ENCODE measurements at places on chromosomes 6 and 20. TPM values are rescaled to one million over a fixed set of nuclear protein-coding genes. Genes with fewer than 3 reads are reported as not detected.
A peak's percentile ranks its signal among the peaks of the same experiment; 100 is the strongest.

- peaks cover 33% of the 10 kb centered on the region for H3K4me1 ChIP-seq
- H3K27me3 ChIP-seq: peaks cover 2% of the 10 kb centered on the region
- H3K4me3 ChIP-seq: no peak overlapping the region
- H3K36me3 ChIP-seq: no peaks in the 10 kb centered on the region
These were observed 107.3 kb downstream of the SLX4IP start for GRCh38 chr20:10542442-10542841.

DNA sequence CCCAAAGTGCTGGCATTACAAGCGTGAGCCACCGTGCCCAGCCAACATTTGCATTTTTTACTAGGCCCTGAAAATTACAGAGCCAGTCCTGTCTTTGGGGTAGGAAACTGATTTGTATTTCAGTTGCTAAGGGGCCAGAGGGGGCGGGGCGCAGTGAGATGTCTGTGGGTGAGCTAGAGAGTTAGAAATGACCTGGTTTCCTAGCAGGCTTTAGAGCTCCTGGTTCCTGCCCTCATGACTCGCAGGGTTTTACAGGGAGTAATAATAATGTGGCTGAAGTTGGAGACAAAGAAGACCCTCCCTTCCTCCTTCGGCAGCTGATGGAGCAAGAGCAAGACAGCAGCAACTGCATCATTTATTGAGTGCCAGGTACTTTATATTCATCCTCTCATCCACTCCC is 131.5 kb downstream of the TFAP2C start:
- DNase-seq: no peak
- no peak overlapping the region for H3K27ac ChIP-seq
- no peaks in the 10 kb centered on the region for H3K36me3 ChIP-seq

DNA sequence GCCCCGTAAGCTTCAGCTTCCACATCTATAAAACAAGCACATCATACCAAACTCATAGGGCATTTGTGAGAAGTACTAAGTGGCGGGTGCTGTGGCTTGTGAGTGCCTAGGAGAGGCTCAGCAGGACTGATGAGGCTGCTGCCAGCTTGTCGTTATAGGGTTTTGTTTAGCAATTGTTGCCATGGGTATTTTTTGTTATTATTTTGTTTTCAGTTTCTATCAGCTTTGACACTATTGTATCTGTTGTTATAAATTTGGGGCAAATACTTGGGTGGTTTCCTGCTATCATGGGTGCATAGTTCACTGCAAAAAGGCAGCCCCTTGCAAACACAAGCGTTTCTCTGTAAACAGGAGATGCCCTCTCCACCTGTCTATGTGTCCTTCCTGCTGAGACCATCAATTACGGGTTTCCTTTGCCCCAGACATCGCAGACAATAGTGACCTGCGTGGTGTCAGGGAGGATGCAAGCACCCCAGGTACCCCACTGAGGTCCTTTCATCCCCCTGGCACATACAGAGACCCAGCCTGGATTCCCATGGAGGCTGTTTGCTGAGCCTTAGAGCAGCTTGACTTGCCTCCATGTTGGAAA is 3.1 kb upstream of the CCDC167 start:
- H3K4me3 ChIP-seq: peak overlapping the region; percentile 71
- H3K4me1 ChIP-seq: peaks cover 70% of the 10 kb centered on the region
- peak; percentile 89 for DNase-seq
- H3K27ac ChIP-seq: peak overlapping the region; percentile 100

GRCh38 chr6:44679438-44680201 is 292.1 kb downstream of the CDC5L start:
- H3K27me3 ChIP-seq: peaks cover 3% of the 10 kb centered on the region
- H3K36me3 ChIP-seq: no peaks in the 10 kb centered on the region
- no peak for DNase-seq
- H3K4me3 ChIP-seq: no peak overlapping the region

GRCh38 chr6:111759331-111759835 is 113.9 kb downstream of the FYN start:
- H3K27me3 ChIP-seq: peaks cover 60% of the 10 kb centered on the region
- H3K4me3 ChIP-seq: peak overlapping the region; percentile 87
- peaks cover 100% of the 10 kb centered on the region for H3K4me1 ChIP-seq
- peaks cover 29% of the 10 kb centered on the region for H3K36me3 ChIP-seq
- H3K27ac ChIP-seq: peak overlapping the region; percentile 100
- no peak for DNase-seq

DNA sequence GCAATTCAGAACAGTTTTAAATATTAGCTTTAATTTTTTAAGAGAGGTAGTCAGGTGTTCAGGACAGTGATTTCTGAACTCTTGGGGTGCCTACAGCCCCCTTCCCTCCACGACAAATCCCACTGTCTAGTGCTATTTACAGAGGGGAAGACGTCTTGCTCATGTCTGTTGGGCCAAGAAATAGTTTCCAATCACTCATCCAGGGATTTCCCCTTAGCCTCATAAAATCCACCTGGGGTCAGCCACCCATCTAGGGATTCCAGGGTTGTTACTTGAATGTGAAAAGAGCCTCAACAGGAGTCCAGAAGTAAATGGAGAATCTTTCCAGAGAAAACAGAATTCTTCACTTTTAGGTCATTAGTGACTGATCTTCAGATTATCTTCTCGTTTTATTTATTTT is 37.0 kb downstream of the BICRAL start:
- DNase-seq: no peak
- no peak overlapping the region for H3K4me3 ChIP-seq
- H3K36me3 ChIP-seq: peaks cover 3% of the 10 kb centered on the region
- peaks cover 38% of the 10 kb centered on the region for H3K4me1 ChIP-seq
- no peaks in the 10 kb centered on the region for H3K27me3 ChIP-seq

DNA sequence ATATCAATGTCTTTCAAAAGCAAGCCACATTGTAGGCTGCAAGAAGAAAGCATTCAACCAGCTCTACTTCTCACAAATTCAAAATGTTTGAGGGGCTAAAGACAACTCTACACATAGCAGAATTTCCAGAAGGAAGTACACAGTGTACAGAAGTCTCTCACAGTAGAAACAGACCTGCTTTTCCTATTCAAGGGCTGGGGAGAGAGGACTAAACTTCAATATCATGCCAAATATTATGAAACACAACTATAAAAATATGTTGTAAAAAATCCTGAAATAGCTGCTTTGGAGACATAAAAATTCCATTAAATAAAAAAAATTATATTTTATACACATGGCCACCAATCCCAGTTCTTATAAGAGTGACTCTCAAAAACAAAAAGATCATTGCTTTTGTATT is 70.8 kb upstream of the IPCEF1 start:
- DNase-seq: no peak
- no peaks in the 10 kb centered on the region for H3K4me1 ChIP-seq
- H3K36me3 ChIP-seq: no peaks in the 10 kb centered on the region
- no peak overlapping the region for H3K4me3 ChIP-seq

- no peak overlapping the region for H3K27ac ChIP-seq
- DNase-seq: no peak
- no peak overlapping the region for H3K4me3 ChIP-seq
These were observed 52.0 kb downstream of the GRIK2 start for GRCh38 chr6:101445527-101445926.

- H3K4me1 ChIP-seq: no peaks in the 10 kb centered on the region
- H3K4me3 ChIP-seq: no peak overlapping the region
- DNase-seq: no peak
- no peaks in the 10 kb centered on the region for H3K36me3 ChIP-seq
- H3K27ac ChIP-seq: no peak overlapping the region
These were observed 252.7 kb downstream of the BMP7 start for GRCh38 chr20:57013741-57014140.

HLA-DRB1 gene
- polyA plus RNA-seq: 268 TPM

CLPSL1 gene
- not detected for polyA plus RNA-seq

SMOC2 gene
- not detected for polyA plus RNA-seq

BPIFA2 gene
- polyA plus RNA-seq: not detected

DSN1 gene
- 9.5 TPM for polyA plus RNA-seq

TFAP2D gene
- not detected for polyA plus RNA-seq
